ENCODE measurements at places on chromosomes 6 and 20. TPM values are rescaled to one million over a fixed set of nuclear protein-coding genes. Genes with fewer than 3 reads are reported as not detected.
A peak's percentile ranks its signal among the peaks of the same experiment; 100 is the strongest.

GRCh38 chr6:4962905-4963304 is 40.9 kb downstream of the RPP40 start:
- no peak overlapping the region for H3K27ac ChIP-seq
- no peak for DNase-seq
- no peak overlapping the region for H3K4me3 ChIP-seq
- no peaks in the 10 kb centered on the region for H3K27me3 ChIP-seq

The POU5F1 gene
- 0.67 TPM for total RNA-seq

The SUMO4 gene
- not detected for total RNA-seq

- H3K36me3 ChIP-seq, result no peaks in the 10 kb centered on the region
- no peak overlapping the region for H3K27ac ChIP-seq
- no peaks in the 10 kb centered on the region for H3K4me1 ChIP-seq
- no peak overlapping the region for H3K4me3 ChIP-seq
- H3K27me3 ChIP-seq, result no peaks in the 10 kb centered on the region
Observed at GRCh38 chr6:14559746-14560536, 442.4 kb downstream of the CD83 start.

DNA sequence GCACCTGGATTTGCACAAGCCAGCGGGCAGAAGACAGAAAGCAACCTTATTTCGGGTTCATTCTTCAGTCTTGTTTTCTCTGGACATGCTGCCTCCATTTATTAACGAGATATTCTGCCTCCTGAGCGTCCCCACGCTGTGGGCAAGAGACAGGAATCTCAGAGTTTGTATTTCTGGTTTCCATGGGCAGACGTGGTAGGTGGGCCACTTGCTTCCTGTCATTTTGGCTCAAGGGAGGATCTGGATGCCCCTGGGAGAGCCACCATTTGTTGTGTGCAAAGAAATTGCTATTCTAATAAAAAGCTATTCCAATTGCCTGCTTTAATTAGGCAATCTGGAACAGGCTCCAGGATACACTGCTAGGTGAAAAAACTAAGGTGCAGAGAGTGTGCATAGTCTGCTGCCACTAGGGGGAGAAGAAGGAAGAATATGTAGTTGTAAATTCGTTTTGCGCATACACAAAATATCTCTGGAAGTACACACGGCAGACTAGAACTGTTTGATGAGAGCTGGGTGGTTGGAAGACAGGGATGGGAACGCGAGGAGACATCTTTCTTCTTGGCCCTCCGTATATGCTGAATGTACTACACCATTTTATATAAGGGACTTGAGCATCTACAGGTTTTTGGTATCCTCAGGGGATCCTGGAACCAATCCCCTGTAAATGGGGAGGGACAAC is 30.1 kb upstream of the SLC16A10 start:
- H3K27ac ChIP-seq, result no peak overlapping the region
- no peaks in the 10 kb centered on the region for H3K36me3 ChIP-seq
- no peak overlapping the region for H3K4me3 ChIP-seq
- DNase-seq, result no peak
- H3K4me1 ChIP-seq, result no peaks in the 10 kb centered on the region
- no peaks in the 10 kb centered on the region for H3K27me3 ChIP-seq

- H3K27ac ChIP-seq, result no peak overlapping the region
- no peak for DNase-seq
- H3K36me3 ChIP-seq, result no peaks in the 10 kb centered on the region
- H3K4me3 ChIP-seq, result no peak overlapping the region
Observed at GRCh38 chr6:45586216-45587171, 208.8 kb upstream of the SUPT3H start.

- H3K27me3 ChIP-seq, result no peaks in the 10 kb centered on the region
- H3K4me3 ChIP-seq, result no peak overlapping the region
- H3K4me1 ChIP-seq, result no peaks in the 10 kb centered on the region
- no peaks in the 10 kb centered on the region for H3K36me3 ChIP-seq
Observed at GRCh38 chr20:37473249-37474000, 47.6 kb upstream of the NNAT start.

DNA sequence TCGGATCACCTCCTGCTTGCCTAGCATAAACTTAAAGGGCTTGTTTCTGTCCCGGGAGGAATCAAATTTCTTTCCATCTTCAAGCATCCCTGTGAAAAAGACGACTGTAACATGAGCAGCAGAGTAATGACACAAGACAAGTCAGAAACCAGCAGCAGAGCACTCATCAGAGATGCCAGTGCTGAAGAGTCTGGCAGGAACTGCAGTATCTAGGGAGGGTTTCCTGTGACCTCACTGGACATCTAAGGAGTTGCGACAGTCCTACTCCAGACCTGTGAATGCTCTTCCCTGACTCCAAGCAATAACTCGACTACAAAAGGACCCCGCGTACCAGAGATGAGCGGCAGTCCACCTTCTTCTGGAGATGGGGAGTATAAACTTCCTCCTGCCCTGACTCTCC is 17.3 kb downstream of the FKBP1A start:
- no peaks in the 10 kb centered on the region for H3K36me3 ChIP-seq
- DNase-seq, result no peak
- H3K4me3 ChIP-seq, result no peak overlapping the region
- no peak overlapping the region for H3K27ac ChIP-seq
- no peaks in the 10 kb centered on the region for H3K27me3 ChIP-seq

The MC3R gene
- not detected for total RNA-seq

DNA sequence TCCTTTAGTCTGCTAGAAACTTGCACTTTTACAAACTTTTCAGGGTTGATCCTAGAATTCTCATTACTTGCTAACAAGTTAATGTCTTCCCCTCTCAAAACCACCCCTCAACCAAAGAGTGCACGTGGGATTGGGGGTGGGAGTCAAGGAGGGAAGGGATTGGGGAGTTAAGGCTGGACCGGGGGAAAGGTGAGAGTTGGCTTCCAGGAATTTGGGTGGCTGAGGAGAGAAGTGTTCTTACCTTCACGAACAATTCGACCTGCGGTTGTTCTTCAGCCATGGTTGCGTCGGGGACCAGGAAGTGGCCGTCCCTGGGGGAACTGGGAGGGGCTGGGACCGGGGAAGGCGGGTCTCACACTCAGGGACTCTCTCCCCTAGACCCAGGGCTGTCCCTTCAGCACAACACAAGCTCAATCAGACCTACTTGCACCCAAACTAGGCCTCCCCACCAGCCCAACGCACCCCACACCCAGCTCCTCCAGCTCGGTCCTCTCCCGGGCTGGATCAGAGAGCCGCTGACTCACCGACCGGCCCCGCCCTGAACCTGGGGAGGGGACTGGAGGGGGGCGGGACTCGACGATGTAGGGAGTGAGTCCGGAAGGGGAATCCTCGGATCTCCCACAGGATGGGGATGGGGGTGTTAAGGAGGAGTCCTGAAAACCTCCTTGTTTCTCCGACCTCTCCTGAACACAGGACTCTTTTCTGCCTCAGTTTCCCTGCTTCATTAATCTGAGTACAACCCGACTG is at the start of gene CLIC1:
Gene CLIC1, minus strand, starts transcription at position 510 of the 747 bp plus-strand sequence. Its CDS starts 230 bp downstream, at position 280.
- H3K27ac ChIP-seq, result peak within 1 kb of the TSS; percentile 86
- peak within 1 kb of the TSS; percentile 63 for H3K4me3 ChIP-seq
- H3K36me3 ChIP-seq, result no peaks in the 10 kb centered on the region
- no peaks in the 10 kb centered on the region for H3K27me3 ChIP-seq
- DNase-seq, result peak; percentile 90

The EYS gene
- total RNA-seq, result not detected

- H3K4me3 ChIP-seq, result no peak overlapping the region
- H3K27me3 ChIP-seq, result no peaks in the 10 kb centered on the region
- H3K4me1 ChIP-seq, result no peaks in the 10 kb centered on the region
- H3K36me3 ChIP-seq, result no peaks in the 10 kb centered on the region
- H3K27ac ChIP-seq, result no peak overlapping the region
Observed at GRCh38 chr6:75800133-75800532, 51.1 kb downstream of the MYO6 start.

The RNF8 gene
- total RNA-seq, result 5.9 TPM
